Stimulated activated CD8-positive, alpha-beta memory T cell treated with anti-CD3 and anti-CD28 coated beads, Interleukin-7, amount 100 ng/mL, for 48 hours (primary cell): ENCODE measurements at places on chromosomes 12 and 14.

- peak; percentile 14 for DNase-seq
Observed at GRCh38 chr12:44812062-44812461, 64.1 kb downstream of the NELL2 start.

- no peak for DNase-seq
Observed at GRCh38 chr12:13947276-13947946, 34.0 kb downstream of the GRIN2B start.

GRCh38 chr12:127108360-127109215 lies 1158.4 kb upstream of the TMEM132C start:
- DNase-seq, result no peak

DNA sequence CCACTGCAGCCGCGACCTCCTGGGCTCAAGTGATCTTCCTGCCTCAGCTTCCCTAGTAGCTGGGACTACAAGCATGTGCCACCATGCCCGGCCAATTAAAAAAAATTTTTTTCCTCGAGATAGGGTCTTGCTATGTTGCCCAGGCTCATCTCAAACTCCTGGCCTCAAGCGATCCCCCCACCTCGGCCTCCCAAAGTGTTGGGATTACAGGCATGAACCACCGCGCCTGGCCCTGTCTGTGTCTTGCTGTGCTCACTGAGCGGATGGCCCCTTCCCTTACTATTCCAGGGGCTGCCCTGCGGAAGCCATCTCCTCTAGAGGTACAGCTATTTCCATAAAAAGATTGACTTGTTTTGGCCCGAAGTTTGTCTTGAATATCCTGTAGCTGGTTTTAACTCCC lies 20.1 kb downstream of the SNRNP35 start:
- no peak for DNase-seq

GRCh38 chr14:100891501-100892445 lies 11.7 kb downstream of the RTL1 start:
- no peak for DNase-seq

DNA sequence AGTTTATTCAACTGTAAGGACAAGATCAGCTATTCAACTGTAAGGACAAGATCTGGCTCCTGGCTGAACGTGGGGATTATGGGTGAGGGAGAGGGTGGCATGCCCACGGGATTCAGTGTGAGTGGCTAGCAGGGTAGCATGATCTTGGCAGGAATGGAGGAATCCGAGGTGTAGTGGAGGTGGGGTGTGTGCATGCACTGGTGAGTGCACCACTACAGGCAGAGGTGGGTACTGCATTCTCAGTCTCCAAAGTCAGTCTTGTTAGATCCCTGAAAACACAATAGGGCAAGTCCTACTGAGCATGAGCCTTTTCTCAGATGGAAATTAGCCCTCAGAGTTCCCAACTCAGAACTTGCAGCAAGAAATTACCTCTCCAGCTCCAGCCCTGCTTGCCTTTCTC lies 32.2 kb upstream of the DCD start:
- DNase-seq, result peak; percentile 23

DNA sequence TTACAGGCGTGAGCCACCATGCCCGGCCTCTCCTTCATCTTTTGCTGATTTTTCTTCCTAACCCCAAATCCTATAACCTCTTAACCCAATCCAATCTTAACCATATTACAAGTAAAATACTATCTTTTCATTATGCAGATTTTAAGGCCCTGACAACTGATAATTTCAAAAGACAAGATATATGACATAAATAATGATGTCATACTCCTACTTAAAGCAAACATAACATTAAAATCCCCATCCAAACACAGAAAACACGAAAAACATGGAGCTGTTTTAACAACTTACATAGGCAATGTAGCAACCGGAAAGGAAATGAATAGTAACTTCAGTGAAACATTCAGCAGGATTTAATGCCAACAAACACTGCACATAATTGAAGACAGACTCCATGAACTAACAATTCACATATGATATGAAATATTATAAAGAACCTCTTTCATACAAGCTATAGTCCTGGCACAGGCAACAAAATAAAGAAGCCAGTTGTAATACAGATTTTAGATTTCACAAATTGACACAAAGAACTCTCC lies 21.5 kb downstream of the USP44 start:
- no peak for DNase-seq

DNA sequence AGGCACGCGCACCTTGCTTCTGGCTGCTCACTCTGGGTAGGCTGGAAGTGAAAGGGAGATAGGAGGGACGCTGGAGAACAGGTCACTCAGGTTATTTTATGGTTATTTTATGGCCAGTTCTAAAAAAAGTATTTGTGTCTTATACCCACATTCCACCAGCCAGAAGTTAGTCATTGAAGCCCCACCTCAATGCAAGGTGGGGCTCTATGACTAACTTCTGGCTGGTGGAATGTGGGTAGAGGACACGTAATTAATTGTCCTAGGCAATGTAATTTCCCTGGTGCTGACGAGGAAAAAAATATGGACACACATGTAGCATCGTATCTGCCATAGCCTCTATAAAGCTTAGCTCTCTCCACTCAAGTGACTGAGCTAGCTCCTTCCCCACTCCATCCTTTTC lies 104.9 kb downstream of the PDZRN4 start:
- no peak for DNase-seq

DNA sequence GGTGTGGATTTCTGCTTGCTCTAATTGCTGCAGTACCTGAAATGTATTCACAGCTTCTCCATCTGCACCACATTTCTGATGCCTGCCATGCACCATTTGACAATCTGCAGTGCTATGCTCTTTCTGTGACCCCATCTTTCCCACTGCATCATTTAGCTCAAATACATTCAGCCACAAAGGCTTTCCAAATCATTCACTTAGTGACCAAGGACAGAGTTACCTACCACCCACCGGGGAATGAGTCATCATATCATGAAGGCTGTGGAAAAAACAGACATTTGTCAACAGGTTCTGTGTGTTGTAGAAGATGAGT lies 465.5 kb upstream of the ATP2B1 start:
- DNase-seq, result no peak

DNA sequence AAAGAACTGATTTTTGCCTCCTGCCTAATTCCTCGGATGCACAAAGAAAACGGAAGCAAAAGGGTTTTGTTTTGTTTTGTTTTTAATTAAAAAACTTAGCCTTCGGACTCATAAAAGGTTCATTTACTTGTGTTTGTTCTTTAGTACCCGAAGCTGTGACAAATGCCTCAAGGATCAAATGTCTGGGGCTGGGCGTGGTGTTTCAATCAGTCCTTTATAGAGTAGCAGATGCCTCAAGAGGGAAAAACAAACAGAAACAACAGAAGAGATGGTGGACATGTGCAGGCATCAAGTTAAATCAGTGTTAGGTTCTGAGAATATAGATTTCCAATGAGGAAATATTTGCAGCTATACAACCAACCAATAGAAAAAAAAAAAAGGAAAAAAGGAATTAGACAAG lies 1.6 kb upstream of the WIF1 start:
- no peak for DNase-seq

DNA sequence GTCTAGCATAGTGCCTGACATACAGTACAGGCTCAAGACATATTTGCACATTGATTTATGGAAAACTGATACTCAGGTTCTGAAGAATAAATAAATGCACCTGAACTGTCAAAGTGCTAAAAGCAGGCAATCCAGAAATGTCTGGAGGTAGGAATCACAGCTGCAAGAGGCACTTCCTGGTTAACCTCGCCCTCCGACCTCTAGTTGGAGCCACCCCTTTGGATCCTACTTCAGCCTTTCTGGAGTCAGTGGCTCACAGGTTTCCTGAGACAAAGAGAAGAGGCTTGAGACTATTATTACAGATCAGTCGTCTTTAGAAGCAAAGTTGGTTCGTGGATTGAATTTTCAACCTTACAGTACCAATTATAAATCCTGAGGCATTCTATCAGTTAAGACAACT lies 13.0 kb downstream of the TCP11L2 start:
- no peak for DNase-seq

DNA sequence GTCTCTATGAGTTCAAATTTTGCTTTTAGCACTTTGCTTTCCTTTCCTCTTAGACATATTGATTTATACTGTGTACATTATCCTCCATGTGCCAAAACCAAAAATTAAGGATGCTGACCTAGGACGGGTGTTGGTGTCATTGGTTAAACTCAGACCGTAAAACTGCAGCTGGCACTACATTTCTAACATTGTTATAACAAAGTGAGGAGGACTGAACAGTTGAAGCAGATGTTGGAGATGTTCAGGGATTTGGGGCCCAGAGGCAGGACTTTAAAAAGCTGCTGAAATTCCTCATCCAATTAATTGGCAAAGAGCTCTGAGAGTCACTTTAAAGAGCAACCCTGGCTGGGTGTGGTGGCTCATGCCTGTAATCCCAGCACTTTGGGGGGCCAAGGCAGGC lies 72.4 kb downstream of the TMTC1 start:
- DNase-seq, result no peak

GRCh38 chr14:29390081-29390832 lies 537.4 kb downstream of the PRKD1 start:
- no peak for DNase-seq

DNA sequence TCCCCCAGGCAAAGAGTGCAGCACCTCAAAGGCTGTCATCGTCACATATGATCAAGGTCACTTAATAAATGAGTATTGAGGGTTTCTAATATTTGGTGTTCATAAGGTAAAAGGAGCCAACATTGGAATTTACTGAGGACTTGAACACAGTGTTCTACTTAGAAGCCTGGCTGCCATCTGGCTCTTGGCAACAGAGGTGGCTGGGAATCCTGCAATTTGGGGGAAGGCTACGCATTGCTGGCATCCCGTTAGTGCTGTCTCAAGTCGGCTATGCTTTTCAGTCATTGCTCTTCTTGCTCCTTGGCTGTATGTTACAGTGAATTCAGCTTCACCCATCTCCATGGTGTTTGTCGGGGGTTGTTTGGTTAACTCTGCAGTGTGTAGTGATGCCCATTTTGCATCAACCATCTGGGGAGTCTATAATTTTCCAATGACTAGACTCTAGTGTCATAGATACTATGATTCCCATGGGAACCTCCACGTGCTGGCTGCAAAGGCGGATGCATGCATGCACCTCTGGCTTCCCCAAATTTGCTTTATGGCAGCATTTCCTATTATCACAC lies 12.9 kb upstream of the SLC24A4 start:
- DNase-seq, result no peak

- no peak for DNase-seq
Observed at GRCh38 chr12:3228552-3228951, 151.4 kb downstream of the TSPAN9 start.

DNA sequence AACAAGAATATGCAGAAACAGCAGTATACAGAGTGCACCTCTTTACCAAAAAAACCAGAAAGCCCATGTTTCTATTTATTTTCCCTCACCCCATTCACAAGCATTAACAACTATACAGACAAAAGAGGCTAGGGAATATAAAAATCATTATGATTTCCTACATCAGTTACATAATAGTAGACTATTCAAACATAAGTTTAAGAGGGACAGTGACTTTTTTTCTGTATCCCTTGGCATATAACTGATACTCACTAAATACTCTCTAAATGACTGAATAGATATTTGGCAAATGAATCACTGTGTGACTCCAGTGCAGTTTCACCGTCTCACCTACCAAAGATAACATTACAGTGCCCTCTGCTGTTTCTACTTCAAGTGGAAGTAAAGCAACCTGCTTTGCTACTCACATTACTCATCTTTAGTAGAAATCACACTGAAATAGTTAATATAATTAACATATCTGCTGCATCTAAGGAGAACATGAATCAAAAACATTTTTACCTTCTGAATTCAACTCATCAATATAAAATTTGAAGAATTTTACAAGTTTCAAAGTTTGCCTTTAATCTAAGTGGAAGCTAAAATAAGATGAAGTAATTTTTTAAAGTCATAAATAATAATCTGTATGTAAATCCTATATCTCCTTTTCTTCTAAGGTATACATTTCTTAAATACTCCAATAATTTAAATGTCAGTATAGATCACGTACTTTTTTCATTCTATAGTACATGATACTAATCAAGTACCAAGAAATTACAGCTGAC lies 103.8 kb downstream of the OSBPL8 start:
- DNase-seq, result no peak

DNA sequence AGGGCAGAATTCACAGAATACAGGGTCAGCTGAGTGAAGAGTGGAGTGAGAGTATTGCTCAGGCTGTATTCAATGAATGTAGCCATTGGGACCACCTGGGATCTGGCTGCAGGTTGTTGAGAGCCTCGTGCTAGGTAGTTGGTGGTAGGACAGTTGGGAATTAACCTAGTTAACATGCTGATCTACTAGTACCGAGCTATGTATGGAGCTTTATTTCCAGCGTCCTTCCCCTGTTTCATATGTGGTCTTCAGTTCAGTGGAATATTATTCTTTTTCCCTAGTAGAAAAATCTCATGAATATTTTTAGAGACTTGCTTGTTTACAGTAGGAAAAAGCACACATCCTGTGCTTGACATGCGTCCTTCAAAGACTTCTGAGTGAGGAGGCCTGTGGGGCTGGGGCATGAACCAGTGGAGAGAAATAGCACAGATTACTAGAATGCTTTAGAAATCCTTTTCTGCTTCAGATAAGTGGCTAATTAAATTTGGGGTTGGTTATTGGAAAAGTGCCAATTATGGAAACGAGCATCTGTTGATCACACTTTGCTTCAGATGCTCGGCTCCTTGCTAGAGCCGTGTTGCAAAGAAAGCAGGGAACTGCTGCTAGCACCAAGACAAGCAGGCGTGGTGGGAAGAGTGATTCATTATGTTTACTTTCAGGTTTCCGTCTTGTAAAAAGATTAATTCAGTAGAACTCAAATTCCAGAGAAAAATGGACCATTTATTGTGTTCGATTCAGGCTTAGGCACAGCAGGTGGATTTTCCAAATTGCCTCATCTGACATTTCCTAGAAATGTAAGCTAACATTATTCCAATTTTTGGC lies 53.6 kb downstream of the ARF6 start:
- no peak for DNase-seq

- no peak for DNase-seq
Observed at GRCh38 chr14:94918896-94919295, 149.0 kb upstream of the GSC start.
